ENCODE measurements at places on chromosomes 3 and 15.

GRCh38 chr15:27722102-27722501 is 377.0 kb downstream of the OCA2 start:
- no peak for DNase-seq

GRCh38 chr15:86016750-86017149 is 62.9 kb upstream of the AGBL1 start:
- DNase-seq: no peak

- DNase-seq: no peak
These were observed 26.4 kb downstream of the CD47 start for GRCh38 chr3:108064293-108064887.

DNA sequence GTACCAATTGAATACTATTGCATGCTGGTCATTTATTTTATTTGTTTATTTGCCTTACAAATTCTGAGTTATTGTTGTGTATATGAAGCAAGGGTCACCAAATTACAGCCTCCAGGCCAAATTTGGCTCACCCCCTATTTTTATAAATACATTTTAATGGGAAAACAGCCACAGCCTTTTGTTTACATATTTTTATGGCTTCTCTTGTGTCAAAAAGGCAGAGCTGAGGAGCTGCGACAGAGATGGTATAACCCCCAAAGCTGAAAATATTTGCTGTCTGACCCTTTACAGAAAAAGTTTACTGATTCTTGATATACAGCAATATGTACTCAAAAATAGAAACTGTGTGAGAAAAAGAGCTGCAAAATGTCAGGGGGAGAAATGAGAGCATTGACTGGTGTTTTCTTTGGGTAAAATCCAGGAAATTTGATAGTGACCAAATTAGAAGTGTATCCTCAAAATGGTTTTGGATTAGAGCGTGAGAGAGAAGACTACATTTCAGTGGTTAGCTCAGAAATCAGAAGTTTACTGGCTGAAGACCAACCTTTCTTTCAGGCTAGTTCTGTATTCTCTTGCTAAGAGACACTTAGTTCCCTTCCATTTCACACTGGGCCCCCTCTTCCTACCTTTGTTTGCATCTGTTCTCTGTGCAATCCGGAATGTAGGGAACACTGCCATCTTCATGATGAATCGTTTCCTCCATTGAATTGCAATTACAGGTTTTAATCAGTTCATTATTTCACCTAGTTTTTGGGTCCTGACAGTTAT is 757.8 kb downstream of the AGBL1 start:
- DNase-seq: no peak

- DNase-seq: no peak
These were observed 637.3 kb upstream of the GRM7 start for GRCh38 chr3:6223572-6223971.

- DNase-seq: no peak
These were observed 906.7 kb downstream of the IGSF11 start for GRCh38 chr3:118127992-118128391.

DNA sequence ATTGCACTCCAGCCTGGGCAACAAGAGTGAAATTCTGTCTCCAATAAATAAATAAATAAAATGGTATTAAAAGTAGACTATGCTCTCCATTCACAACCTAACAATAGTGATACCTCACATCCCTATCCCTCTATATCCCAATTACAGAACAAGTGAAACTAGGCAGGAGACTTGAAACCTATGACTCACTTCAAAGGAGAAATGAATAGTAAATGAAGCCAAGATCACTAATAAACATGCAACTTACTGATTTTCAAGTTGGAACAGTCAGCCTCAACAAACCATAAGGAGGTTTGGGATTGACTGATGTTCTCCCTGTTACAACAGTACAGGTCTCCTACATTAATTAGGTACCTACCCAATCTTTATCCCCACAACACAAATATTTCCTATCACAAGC is 103.4 kb downstream of the GSK3B start:
- DNase-seq: no peak

DNA sequence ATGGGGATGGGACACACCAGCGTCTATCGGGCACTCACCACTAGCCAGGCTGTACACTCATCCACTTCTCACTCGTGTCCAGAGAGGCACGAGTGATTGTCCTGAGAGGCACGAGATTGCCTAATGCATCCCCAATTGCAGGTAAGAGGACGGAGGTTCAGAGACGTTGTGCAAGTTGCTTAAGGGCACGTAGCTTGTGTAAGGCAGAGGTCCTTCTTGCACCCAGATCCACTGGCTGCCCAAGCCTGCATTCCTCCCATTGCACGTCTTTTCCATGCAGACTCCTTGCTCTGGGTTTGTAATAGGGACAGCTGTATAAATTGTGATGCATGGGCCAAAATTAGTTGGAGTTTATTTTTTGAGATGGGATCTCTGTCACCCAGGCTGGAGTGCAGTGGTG is 264.3 kb downstream of the PLCL2 start:
- DNase-seq: no peak

DNA sequence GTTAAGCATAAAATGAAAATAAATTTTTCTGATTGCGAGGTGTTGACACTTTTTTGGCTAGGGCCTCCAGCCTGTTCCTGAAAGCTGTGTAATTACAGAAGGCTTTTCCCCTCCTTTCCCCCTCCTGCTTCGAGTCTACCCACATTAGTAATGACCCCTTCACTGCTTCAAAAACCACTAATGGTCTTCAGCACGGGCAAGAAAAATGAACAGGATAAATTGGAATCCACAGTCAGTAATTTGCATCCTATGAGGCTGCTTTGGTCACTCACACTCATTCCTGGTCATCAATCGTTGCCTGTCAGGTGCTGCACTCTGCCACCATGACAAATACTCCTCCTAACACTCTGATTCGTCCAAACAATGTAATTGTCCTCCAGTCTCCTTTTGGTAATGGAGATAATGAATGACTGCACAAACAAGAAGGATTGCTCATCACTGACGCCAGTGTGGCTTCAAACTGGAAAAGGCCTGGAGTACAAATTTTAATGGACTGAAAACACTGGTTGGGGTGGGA is 148.6 kb downstream of the MEIS2 start:
- no peak for DNase-seq

GRCh38 chr3:52204337-52205073 is 6.5 kb downstream of the ALAS1 start:
- no peak for DNase-seq

DNA sequence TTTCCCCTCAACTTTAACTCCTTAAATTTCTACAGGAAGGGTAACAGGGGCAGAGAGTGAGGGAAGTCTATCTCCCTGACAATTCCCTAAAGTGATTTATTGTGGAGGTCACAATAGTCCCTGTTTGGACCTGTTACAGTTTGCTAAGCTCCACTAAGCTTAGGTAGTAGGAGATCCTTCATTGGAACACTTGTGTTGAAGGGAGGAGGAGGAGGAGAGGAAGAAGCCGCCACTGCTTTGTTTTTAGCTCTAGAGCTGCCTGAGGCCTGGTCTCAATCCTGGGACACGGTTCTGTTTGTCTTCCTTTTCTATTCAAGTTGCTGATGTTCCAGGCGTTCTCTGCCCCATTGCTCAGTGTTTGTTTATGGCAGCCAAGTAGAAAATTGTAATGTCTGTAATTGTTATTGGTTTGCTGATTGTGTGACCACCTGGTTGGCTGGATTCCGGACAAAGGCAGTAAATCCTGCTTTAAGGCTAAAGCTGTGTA is 48.4 kb downstream of the HES1 start:
- no peak for DNase-seq

DNA sequence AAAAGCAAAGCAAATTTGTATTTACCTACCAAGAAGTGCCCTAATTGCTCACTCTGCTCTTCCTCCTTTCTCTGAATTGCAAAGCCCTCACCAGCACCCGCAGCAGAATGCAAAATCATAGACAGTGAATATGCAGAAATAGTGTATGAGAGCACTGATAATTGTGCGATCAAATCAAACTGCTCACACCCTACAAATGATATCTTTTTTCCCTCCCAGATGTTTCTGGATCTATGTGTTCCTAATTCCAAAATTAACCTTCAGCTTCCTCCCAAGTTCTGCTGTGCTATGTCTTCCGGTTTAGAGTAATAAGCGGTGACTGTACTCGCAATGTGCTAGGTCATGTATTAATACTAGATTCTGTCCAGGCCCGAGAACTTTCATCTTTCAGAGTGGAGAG is 3.4 kb downstream of the GHSR start:
- no peak for DNase-seq

- DNase-seq: no peak
These were observed 93.2 kb downstream of the CACNA2D3 start for GRCh38 chr3:54215521-54215920.

GRCh38 chr3:88041005-88041404 is 17.8 kb downstream of the CGGBP1 start:
- no peak for DNase-seq

GRCh38 chr3:194584866-194585265 is 48.4 kb downstream of the TMEM44 start:
- peak; percentile 53 for DNase-seq

GRCh38 chr15:79113831-79114230 is 23.3 kb upstream of the RASGRF1 start:
- DNase-seq: no peak

DNA sequence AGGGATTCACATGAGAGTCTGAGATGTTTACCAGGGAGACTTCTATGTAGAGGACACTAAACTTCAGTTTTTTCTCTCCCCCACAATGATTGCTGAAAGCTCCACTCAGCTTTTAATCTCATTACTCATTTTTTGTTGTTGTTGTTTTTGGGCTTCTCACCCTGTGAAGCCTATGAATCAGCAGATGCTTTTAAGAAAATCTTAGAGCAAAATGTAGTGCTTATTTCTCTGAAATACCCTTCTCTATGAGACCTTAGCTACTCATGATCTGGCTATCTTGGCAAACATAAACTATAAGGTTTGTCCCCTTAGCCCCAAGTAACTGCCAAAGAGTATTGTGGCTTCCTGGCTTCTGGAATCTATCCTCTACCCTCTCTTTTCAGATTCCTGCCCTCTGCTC is 537.3 kb downstream of the OCA2 start:
- no peak for DNase-seq

- no peak for DNase-seq
These were observed 29.1 kb upstream of the P4HTM start for GRCh38 chr3:48960841-48961413.

DNA sequence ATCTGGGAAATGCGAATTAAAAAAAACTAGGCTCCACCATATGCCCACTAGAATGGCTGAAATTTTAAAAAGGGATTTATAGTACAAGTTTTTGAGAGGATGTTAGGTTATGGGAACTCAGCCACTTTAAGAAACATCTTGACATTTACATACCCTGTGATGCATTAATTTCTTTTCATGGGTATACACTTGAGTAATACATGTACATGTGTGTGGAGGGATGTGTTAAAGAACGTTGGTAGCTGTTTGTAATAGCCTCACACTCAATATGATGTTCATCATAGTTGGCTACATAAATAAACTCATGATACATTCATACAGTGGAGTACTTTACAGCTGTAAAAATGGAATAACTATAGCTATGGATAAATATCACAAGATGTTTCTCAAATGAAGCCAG is 40.9 kb downstream of the MEF2A start:
- DNase-seq: no peak

GRCh38 chr3:170536712-170537111 is 49.2 kb downstream of the SLC7A14 start:
- DNase-seq: no peak

DNA sequence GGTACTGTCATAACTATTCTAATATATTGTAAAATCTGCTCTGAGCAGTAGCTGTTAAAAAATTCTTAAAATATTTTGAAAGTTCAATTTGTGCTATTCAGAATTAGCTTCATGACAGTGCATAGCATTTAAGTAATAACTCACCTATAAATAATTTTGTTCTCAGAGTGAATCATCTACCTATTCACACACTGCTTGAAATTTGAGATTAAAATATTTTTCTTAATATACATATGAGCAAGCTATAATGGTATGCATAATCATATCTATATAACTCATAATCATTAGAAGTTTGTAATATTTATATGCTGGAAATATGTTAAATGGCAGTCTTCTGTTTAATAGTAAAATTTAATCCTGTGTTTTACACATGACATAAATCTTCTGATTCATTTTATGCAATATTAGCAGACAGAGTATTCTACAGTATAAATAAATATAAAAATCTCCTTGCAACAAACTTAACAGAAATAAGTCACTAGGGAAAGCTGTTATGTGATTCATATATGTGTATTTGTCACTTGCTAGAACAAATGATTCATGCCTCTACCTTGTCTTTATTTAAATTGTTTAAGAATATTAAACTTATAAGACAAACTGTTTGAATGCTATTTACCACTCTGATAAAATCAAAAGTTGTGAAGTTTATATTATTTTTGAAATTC is 710.8 kb downstream of the PLOD2 start:
- no peak for DNase-seq

DNA sequence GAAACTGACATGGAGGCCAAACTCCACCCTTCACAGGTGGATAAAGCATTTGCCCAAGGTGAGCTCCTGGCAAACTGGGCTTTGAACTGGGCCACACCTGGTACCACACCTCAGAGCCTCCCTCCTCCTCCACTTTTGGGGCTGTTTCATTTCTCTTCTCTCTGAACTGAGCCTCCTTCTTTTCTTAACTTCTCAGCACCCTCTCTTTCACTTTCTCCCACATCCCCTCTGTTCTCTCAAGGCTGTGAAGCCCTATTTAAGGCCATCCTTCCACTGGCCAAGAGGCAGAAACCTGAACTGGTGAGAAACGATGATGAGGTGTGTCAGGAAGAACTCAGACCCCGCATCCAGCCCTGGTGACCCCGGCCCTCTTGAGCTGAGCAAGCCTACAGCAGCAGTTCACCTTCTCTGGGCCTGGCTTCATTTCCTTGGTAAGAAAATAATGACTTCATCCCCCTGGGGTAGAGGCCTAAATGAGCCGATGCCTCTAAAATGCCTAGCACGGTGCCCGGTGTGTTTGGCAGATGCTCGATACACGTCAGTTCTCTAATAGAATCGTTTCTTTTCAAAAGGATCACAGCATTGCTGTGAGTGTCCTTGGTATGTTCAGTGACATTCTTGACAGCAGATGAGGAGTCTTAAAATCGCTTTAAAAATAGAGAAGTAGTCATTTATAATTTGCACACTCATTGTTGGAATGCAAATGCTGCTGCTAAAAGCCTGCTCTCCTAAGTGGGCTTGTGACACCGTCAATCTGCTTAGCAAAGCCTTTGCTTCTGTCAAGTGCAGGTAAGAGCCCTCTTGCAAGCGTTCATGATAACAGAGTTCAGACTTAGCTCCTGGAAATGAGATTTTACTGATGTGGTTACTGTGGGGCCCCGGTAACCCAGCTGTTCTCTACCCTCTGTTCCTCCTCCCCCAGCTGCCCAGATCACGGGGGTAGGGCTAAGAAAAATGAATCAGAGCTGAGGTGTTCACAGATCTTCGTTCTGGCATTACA is 97.7 kb upstream of the ATP2B2 start:
- DNase-seq: no peak

- no peak for DNase-seq
These were observed 139.2 kb upstream of the ROPN1 start for GRCh38 chr3:124131158-124131557.

- no peak for DNase-seq
These were observed 20.9 kb downstream of the ASB7 start for GRCh38 chr15:100623301-100623700.

All from right cardiac atrium (tissue), 5 donors.